ENCODE measurements at places on chromosomes 4 and X.

DNA sequence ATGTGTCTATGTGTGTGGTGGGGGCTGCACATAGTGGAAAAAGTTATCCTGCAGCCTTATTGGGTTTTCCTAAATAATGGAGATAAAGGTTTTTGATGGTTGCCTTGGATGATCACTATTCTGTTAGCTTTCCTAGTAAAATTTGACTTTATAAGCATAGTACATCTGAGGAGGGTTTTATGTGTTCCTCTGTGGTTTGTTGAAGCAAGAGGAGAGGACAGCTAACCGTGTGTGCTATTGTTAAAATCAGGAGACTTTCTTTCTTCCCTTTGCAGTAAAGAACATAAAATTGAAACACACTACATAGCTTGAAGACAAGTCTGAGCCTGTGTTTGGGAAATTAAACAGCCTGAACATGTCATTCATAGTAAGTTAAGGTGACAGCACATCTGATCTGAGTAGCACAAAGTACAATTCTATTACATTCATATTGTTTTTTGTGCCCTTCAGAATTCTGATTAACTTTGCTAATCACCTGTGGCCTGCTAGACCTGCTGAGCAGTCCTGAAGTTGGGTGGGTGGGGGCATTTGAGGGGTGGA, 36.8 kb downstream of the C4orf51 start:
- DNase-seq, result no peak

- DNase-seq, result peak; percentile 55
These were observed 90.7 kb upstream of the DCLK2 start for GRCh38 chr4:149987330-149988086.

- DNase-seq, result peak; percentile 54
These were observed 9.8 kb downstream of the SPP1 start for GRCh38 chr4:87985097-87985886.

DNA sequence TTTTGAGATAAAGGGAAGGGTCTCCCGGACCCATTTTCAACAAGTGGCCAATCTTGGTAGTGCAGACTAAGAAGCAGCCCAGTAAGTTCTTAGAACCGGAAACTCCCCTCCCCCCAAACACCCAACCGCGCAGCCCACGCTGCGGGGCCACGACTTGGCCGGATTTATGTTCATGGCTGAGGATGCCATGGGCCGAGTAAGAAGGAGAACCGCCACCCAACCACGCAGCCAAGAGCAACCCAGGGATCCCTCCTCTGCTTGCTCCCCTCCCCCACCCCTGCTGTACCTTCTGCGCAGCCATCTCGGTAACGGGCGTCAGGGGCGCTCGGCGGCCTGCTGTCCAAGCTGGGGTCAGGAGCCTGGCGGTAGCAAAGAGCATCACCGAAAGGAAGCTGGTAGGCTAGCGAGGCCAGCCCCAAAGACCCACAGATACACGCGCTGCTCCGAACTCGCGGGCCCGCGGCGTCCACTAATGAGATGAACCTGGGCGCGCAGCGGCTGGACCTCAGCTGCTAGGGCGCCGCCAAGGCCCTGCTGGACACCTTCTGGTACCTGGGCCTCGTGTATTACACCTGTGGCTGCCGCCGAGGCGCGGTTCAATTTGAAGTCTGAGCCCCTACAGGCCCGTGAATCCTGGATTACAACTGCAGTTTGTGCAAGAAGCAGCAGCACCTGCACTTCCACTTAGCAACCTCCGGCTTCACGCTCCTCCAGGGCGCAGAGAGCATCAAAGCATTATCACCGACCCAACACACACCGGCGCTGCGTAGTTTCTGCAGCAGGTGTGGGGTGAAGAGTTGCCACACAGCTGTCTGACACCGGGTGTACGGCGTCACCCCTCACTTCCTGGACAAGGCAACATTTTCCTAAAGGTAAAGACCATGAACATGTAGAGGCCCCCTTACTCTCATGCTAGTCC, 63.4 kb downstream of the NUDT10 start:
- DNase-seq, result peak; percentile 1

GRCh38 chr4:87073199-87074120, 138.6 kb downstream of the AFF1 start:
- no peak for DNase-seq

- no peak for DNase-seq
These were observed 38.0 kb downstream of the DHRSX start for GRCh38 chrX:2462780-2463179.

- DNase-seq, result peak; percentile 12
These were observed 162.9 kb downstream of the NSUN7 start for GRCh38 chr4:40912460-40913184.

GRCh38 chrX:10728806-10729389, 108.5 kb upstream of the MID1 start:
- no peak for DNase-seq

- DNase-seq, result no peak
These were observed 277.9 kb downstream of the CFAP299 start for GRCh38 chr4:80613470-80613869.

DNA sequence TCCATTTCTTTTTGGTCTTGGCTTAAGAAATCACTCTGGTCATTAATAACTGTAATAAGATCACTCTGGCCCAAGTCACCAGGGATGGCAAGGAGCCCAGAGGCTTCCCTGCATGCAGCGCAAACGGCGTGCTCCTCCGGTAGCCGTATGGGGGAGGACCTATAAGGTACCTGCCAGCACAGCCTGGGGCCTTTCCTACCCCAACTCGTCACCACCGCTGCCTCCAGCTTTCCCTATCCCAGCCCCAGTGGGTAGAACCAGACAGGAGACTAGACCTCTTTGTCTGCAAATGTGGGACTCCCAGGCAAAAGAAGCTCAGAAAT, 25.9 kb downstream of the HAND2 start:
- no peak for DNase-seq

GRCh38 chrX:24283127-24283794, 30.6 kb downstream of the SUPT20HL2 start:
- no peak for DNase-seq

GRCh38 chr4:180169966-180170365, 2073.2 kb upstream of the TENM3 start:
- no peak for DNase-seq

DNA sequence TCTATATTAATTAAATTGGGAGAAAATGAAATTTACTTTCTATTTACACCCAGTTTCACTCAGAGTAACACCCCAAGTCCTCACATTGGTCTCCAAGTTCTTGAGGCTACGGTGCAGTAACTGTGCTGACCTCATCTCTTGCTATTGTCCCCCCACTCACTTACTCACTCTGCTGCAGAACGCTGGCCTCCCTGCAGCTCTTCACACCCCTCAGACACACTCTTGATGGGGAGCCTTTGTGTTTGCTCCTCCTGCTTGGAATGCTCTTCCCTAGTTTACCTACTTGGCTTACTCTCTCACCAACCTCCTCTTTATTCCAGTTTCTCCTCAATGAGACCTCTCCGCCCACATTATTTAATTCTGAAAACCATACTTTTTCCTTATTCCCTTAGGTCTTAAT, 22.2 kb upstream of the SPARCL1 start:
- no peak for DNase-seq

- DNase-seq, result peak; percentile 93
These were observed 367.5 kb upstream of the CTSO start for GRCh38 chr4:156321203-156321602.

GRCh38 chr4:109872950-109873656, 25.2 kb downstream of the LRIT3 start:
- no peak for DNase-seq

DNA sequence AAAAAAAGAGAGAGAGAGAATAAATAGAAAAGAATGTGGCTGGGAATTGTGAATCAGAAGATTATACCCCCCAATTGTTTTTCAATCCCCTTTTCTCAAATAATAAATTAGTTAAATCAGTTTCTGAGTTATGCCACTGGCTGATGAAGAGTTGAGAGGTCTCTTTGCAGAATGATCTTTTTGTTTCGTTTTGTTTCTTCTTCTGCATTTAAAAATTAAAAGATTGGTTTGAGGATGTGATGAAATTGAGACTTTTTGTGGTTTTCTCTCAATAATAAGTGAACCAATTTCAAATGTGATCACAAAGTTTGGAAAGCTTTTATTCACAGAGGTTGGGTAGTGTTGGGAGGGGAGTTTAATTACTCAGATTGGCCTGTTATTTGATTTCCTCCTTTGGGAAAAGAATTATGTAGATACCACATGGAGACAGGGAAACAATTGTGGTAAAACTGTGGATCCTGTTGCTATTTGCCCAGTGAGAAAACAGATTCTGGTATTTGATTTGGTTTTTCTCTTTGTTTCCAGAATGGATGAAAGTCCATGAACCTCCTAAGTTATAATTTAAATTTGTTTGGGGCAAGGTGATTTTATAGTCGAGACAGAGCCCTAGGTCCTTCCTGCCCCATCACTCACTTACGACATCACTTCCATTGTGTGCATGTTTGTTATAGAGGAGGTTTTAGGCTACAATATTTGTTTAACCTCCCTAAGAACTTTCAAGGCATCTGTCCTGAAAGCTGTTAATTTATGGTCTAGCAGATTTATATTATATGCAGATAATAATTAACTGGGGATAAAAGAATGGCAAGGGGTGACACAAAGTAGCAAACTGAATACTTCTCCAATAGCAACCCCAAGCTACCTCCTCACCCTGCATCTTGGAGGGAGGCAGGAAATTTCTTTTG, 92.0 kb upstream of the BMPR1B start:
- DNase-seq, result no peak

DNA sequence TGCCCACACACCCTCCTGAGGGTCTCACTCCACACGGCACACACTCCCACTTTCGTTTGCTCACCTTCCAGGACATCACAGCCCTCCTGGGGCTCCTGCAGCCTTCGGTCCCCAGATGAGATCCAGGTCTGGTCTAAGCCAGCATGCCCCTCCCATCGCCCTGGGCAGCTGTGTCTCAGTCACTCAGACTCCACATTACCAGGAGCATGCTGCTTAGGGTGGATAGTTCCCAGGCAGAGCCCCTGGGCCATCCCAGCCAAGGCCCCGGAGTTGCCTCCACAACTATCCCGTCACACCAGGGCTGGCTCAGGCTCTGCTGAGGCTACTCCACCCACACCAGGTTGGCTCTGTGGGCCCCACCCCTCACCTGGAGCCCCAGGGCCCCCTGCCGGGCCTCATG, 50.4 kb upstream of the PSAPL1 start:
- no peak for DNase-seq

GRCh38 chr4:120281581-120281980, 214.9 kb upstream of the MAD2L1 start:
- no peak for DNase-seq

- DNase-seq, result no peak
These were observed 52.2 kb downstream of the STIM2 start for GRCh38 chr4:26912810-26913209.

GRCh38 chrX:13120017-13120416, 75.6 kb upstream of the FAM9C start:
- no peak for DNase-seq

GRCh38 chr4:152885185-152885584, 50.9 kb upstream of the FHDC1 start:
- no peak for DNase-seq

Data from fibroblast of skin of right biceps (primary cell).